ENCODE measurements at places on chromosomes 16 and 17.

GRCh38 chr17:44272321-44272951, 4.5 kb upstream of the SLC4A1 start:
- DNase-seq, result no peak

- no peak for DNase-seq
Measured at GRCh38 chr17:79739148-79740062, 8.7 kb downstream of the ENPP7 start.

DNA sequence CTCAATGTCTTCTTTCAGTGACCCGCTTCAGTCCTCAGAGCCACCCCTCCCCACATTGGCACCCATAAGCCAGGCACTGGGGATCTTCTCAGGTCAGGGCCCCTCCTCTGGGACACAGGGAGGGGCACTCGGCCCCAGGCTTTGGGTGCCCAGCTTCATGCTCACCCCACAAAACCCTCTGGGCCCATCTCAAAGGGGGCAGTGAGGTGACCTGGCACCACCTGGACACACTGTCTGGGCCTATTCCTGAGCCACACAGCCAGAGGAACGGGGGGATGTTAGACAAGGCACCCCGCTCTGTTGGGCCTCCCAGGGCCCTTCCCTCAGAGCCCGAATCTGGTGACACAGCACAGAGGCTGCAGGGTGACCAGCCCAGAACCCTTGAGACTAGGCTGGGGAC, 36.1 kb downstream of the TNFRSF13B start:
- no peak for DNase-seq

- DNase-seq, result no peak
Measured at GRCh38 chr16:79473456-79473855, 127.1 kb downstream of the MAF start.

GRCh38 chr16:57446531-57447185, 527 bp downstream of the CIAPIN1 start:
- DNase-seq, result no peak

DNA sequence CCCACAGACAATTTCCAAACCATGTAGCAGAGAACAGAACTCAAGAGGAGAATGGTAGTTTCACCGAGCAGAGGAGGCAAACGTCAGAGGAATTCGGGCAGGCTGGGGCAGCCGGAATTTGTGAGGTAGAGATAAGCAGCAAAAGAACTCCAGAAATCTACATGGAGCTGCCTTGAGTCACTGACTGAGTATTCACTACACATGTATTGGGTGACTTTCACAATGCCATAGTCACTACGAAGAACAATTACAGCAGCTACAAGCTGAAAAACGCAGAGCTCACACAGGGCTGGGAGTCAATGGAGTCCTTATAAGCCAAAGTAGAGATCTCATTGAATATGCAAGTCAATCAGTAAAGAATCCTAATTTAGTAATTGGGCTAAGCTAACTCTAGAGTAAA, 13.4 kb downstream of the CMC2 start:
- DNase-seq, result no peak

DNA sequence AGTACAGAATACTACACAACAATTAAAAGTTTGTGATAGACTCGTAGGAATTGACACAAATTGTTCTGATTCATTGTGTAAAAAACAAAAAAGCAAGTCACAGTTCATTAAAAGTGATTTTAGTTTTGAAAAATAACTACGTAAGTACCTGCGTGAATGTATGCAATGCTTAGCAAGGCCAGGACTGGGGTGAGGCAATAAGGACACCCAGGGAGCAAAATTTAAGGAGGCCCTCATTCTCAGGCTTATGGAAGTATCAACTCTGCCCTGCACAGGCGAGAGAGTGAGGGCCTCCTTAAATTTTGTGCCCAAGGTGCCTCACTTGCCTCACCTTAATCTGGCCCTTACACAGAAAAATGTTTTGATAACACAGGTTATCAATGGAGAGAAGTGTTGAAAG, 31.4 kb downstream of the NOG start:
- DNase-seq, result no peak

- no peak for DNase-seq
Measured at GRCh38 chr17:73801455-73802100, 157.3 kb upstream of the SDK2 start.

- no peak for DNase-seq
Measured at GRCh38 chr16:76207270-76207669, 69.9 kb upstream of the CNTNAP4 start.

GRCh38 chr17:39716073-39716818, 14.1 kb downstream of the MIEN1 start:
- DNase-seq, result no peak

GRCh38 chr16:1146409-1146808, 6.5 kb upstream of the CACNA1H start:
- DNase-seq, result no peak

DNA sequence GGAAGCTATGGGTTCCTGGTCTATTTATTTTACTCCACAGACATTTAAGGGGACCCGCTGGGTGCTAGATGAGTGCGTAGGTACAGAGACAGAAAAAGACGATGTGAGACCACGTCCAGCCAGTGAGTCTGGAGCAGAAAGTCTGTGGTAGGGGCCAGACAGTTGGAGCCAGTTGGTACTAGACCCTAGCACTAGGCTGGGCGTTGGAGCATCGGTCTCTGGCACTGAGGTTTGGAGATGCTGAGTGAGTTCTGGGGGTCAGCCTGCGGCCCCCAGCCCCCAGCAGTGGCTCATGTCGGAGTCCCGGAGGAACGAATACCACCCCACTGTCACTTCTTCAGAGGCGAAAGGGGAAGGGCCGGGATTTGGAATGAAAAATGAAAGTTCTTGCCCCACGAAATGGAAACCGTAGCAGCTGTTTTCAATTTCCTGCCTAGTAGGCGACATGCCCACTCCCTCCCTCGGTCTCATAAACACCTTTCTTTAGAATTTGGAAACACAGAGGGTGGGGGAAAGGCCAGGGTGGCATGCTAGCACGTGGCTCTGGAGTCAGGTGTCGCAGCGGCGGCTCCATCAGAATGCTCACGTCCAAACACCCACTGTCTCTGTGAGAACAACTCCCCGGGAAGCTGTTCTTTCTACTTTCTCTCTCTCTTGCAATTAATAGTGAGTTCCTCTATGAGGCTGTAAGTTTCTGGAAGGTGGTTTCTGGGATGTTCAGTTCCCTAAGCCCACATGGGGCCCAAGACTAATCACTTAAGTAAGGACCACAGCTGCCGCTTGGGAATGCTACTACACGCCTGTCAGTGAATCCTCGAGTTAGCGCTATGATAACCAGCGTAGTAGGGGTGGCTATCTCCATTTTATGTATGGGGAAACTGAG, 96.8 kb downstream of the IRF8 start:
- no peak for DNase-seq

- DNase-seq, result no peak
Measured at GRCh38 chr17:71846561-71847110, 274.2 kb upstream of the SOX9 start.

DNA sequence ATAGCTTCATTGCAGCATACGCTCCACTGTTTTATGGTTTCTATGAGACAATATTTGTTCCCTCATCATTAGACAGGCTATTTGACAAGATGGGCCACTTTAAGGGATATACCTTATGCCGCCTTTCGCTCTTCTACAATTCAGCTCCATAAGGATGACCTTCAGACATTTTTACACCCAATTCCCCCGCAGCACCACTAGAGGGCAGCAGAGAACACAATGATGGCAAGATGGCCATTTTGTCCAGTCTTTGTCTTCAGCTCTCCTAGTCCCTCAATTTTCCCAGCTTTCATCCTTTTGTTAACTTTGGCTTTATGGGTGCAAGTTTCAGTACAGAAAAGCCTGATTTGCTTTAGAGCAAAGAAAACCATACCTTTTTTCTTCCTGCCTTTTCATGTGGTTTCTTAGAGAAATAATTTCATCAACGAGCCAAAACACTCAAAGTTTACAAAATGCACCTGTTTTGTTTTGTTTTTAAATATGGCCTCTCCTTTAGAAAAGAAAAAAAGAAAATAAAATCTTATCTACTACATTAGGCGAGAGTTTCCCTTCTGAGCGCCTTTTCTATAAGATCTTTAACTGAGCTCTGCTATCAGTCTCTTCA, 355.3 kb downstream of the TOX3 start:
- DNase-seq, result peak; percentile 19

DNA sequence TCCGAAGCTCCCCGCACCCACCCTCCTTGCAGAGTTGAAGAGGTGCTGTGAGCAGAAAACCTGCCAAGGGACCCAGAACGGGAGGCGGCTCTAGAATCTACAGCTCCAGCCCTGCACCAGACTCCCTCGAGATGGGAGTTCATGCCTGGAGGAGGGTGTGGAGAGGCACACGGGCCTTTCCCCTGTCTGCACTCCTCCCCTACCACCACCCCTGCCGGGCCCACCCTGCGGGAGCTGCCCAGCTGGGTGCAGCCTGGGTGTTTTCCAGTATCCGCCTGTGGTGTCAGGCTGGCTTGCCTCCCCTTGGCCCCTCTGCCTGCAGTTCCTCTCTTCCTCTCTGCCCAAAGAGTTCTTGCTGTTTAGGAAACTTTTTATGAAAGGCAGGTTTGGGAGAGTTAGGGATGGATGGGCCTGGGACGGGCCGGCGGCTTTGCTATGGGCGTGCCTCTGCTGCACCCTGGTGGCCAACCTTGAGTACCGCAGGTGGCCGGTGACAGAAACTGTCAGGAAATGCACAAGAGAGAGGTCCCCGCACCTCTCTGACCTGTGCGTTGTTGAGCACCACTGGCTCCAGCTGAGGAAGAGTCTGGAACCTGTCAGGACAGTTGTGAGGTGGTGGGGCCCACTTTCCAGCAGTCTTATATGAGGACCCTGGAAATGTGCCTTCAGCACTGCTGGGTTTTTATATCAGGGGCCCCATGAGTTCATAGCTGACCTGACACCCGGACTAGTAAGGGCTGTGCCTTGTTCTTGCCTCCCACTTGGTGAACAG, 354.1 kb downstream of the SEC14L1 start:
- peak; percentile 49 for DNase-seq

- no peak for DNase-seq
Measured at GRCh38 chr16:50681021-50681885, at the start of gene SNX20. Gene SNX20, minus strand, starts transcription at chr16:50681312. Its CDS starts 3,786 bp downstream, at chr16:50677526.

DNA sequence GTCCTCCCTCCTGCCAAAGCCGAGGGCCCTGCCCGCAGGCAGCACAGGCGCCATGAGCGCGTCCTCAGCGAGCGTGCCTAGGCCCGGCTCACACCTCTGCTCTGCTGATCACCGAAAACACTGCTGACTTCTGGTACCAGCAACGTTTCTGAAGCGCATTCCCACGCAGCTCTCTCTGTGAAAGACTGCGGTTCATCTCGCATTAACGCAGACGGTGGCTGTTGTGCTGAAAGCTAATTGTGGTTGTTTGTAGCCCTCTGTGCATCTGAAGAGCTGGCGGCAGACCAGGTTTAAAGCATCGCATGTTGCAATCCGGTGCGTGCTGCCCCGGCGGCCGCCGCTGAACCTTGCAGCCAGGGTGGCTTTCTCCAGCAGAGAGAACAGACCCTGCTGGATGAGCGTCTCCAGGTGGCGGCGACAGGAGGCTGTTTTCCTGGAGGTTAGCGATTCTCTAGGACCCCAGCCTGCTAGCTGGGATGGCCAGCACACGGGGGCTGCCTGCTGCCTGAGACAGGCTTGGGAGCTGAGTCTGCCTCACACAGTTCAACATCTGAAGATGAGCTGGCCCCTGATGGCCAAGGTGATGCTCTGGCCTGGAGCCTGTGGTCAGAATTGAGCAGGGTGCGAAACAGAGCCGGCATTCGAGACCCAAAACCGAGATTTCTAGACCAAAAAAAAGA, 49.8 kb upstream of the CHMP6 start:
- DNase-seq, result no peak

- peak; percentile 4 for DNase-seq
Measured at GRCh38 chr17:15171167-15172047, 93.7 kb downstream of the PMP22 start.

GRCh38 chr16:27960619-27961295, 102.8 kb downstream of the GSG1L start:
- no peak for DNase-seq

GRCh38 chr17:10733666-10734065, 3.8 kb upstream of the TMEM220 start:
- no peak for DNase-seq

DNA sequence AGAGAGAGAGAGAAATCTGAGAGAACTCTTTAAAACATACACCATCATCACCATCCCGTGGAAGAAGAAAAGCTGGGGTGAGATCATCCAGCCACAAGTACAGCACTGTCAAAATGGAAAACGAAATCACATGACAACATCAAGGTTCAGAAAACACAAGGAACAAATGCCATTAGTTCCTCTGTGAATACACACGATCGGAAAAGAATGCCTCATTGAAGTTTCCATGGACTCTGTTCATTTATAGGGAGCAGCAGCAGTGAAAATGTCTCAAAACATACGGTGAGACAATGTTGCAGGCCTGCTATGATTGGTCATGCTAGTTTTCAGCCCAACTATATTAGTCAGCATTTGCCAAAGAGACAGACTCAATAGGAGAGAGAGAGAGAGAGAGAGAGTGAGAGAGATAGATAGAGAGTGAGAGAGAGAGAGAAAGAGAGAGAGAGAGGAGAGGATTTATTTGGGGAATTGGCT, 4.4 kb downstream of the CFAP97D1 start:
- no peak for DNase-seq

- DNase-seq, result no peak
Measured at GRCh38 chr16:15950161-15950854, 892 bp downstream of the ABCC1 start.

GRCh38 chr17:81537343-81537855, 9.2 kb downstream of the FSCN2 start:
- no peak for DNase-seq

DNA sequence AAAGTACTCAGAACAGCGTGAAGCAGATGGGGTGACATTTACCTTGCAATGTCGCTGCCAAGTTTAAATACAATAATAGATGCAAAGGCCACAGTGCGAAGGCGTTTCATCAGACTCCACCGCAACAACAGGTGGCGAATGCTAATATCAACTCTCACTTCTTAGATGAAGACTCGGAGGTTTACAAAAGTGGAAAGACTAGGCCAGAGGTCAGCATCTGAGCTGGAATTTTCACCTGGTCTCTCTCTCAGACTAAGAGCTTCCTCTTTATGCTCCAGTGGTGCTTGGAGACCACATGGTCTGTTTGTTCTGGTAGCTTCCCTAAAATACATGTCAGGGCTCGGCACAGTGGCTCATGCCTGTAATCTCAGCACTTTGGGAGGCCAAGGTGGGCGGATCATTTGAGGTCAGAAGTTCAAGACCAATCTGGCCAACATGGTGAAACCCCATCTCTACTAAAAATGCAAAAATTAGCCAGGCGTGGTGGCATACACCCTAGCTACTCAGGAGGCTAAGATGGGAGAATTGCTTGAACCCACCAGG, 169.1 kb downstream of the XYLT1 start:
- no peak for DNase-seq

DNA sequence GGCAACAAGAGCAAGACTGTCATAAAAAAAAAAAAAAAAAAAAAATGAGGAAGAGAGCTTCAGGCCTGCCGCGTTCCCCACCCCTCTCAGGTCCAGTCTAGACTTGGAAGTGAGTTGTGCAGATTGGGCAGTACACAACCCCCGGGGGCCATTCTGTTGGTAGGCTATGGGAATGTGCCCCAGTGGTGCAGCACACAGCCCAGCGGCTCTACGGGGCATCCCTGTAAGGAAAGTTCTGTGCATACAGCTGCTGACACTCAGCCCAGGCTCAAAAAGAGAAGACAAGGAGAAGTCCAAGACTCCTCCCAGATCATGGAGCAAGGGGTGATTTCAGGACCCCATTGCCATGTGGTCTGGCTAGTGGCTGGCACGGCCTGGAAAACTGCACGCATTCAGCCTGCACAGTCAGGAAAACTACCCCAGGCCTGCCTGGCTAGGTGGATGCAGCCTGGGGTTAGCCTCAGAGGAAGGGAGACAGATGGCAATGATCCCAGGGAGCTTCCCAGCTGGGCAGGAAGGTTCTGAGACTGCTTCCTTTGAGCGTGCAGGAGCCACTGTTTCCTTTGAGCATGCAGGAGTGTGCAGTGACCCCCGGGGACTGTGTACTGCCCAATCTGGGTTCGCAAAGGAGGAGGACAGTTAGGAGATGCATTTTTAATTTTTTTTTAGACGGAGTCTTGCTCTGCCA, 44.8 kb downstream of the PECAM1 start:
- no peak for DNase-seq
